Inflammatory macrophage (primary cell): ENCODE measurements at places on chromosomes 2 and 18.

DNA sequence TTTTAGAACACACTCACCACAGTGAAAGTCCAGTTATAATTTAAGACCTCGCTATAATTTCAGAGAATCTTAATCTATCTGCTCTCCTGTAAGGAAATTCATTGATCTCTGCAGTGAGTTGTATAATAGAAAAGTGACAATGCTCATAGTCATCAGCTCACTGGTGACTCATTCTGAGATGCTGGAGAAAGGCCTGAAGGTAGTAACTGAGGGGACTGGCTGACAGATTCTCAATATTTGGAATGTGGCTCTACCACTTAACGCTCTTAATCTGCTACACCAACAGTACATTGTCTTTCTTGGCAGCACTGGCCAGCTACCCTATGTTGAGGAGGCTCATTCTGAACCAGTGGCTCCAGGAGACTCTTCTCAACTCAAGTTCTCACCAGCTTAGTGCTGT, 246.1 kb downstream of the RPRM start:
- no peak for DNase-seq

DNA sequence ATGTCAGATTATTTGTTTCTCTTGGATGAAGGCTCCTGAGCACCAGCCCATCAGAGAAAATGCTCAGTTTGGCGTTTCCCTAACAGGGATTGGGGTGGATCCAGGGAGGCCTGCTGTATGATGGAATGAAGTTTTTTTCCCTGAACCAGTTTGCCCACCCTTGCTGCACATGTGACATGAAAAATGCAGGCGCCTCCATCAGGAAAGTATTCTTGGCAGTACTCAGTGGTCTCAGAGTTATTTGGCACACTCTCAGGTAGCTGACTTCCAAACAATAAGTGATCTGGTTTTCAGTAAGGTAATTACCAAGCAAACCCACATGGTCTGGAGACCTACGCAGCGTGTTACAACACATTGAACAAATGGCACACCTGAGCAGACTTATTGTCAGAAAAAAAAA, 254.9 kb downstream of the PAX3 start:
- no peak for DNase-seq

DNA sequence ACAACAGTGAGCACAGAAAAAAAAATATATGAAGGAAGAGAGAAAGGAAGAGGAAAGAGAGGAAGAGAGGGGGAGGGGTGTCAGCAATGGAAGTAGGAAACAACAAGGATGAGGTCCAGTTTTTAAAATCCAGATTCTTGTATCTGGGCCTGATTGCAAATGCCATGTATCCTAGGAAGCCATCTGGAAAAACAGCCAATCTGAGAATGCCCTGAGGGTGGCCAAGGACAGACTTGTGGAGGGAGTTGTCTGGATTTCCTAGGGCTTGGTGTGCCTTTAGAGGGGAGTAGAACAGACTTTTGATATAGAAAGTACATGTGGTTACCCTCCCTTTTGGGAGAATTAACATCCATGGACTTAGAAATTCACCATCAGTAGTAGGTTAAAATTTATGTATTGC, 47.1 kb downstream of the PRKCE start:
- no peak for DNase-seq

GRCh38 chr2:170202437-170202836, 24.5 kb downstream of the MYO3B start:
- DNase-seq: no peak

- DNase-seq: no peak
These were observed 24.3 kb upstream of the STAT1 start for GRCh38 chr2:191038241-191038725.

- DNase-seq: no peak
These were observed 367.4 kb downstream of the EPHA4 start for GRCh38 chr2:221204699-221205098.

GRCh38 chr2:59084326-59084725, 843.2 kb upstream of the FANCL start:
- no peak for DNase-seq

GRCh38 chr2:108535357-108535631, 1.0 kb downstream of the LIMS1 start:
- DNase-seq: peak; percentile 29

GRCh38 chr18:6994056-6994770, 123.4 kb downstream of the LAMA1 start:
- DNase-seq: no peak

DNA sequence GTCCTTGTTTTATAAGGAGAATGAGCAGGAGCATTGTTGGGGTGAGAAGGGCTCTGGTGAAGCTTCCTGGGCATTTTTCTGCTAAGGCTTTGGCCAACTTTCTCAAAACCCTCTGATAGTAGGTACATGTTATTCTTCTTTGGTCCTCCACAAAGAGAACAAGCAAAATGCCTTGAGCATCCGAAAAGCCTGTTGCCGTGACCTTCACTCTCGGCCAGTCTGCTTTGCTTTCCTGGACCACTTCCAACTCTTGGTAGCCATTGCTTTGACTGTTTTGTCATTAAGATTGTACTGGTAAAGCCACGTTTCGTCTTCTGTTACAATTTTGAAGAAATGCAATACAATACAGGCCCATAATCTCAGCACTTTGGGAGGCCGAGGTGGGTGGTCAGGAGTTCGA, 27.4 kb upstream of the ALLC start:
- DNase-seq: no peak
